Activated CD4-positive, alpha-beta T cell treated with anti-CD3 and anti-CD28 coated beads for 36 hours (primary cell): ENCODE measurements at places on chromosomes 4 and X.
A peak's percentile ranks its signal among the peaks of the same experiment; 100 is the strongest.

DNA sequence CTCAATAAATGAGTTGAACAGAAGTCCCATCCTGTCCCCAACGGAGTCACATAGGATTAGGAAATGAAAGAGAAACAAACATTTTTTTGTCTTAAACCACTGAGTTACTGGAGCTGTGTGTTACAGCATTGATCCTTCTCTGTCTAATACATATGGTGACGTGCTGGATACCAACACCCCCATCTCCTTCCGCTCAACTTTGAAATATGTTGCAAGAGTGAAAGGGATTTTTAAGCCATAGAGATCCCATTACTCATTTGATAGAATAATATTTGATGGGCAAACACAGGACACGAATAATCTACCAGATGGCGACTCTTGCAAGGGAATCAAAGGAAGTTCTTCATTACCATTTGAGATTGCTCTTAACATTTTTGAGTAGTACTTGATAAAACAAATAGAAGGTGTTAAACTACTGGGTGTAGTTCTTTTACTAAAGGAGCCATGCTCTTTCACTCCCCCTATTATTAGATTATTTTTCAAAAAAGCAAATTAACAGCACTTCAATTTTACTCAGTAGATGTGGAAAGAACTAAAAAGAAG lies 140.5 kb downstream of the PACRGL start:
- no peak for DNase-seq

GRCh38 chr4:42596918-42597317 lies 60.0 kb downstream of the ATP8A1 start:
- DNase-seq = no peak

DNA sequence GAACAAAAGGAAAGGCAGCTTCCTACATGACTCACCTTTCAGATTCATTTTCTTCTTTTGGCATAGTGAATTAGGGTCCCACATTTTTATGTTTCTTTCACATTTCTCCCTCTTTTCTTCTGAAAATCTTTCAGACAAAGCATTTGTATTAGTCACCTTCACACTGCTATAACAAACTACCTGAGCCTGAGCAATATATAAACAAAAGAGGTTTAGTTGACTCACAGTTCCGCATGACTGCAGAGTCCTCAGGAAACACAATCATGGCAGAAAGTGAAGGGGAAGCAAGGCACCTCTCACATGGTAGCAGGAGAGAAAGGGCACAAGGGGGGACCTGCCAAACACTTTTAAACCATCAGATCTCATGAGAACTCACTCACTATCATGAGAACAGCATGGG lies 36.9 kb downstream of the MAGEA9 start:
- DNase-seq = no peak

GRCh38 chr4:102437111-102437510 lies 64.0 kb upstream of the NFKB1 start:
- no peak for DNase-seq

DNA sequence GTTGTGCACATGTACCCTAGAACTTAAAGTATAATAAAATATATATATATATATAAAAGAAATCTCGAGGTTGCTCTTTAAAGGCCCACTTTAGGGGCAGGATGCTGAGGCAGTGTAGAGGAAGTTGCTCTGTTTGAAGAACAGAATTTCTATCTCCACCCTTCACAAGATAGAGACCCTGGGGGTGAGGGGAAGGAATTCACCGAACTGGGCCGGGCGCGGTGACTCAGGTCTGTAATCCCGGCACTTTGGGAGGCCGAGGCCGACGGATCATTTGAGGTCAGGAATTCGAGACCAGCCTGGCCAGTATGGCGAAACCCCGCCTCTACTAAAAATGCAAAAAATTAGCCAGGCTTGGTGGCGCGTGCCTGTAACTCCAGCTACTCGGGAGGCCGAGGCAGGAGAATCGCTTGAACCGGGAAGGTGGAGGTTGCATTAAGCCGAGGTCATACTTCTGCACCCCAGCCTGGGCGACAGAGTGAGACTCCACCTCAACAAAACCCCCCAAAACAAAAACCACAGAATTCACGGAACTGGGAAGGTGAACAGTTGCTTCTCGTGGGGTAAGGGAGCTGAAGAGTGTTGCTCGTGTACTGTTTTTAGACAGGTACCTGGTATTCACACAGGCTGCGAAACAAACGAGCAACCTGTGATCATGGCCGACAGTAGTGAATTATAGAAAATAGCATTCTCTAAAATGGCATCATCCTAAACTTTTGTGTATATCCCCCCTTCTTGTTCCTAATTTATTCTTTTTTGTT lies 6.2 kb downstream of the PLAC8 start:
- DNase-seq = peak; percentile 34

DNA sequence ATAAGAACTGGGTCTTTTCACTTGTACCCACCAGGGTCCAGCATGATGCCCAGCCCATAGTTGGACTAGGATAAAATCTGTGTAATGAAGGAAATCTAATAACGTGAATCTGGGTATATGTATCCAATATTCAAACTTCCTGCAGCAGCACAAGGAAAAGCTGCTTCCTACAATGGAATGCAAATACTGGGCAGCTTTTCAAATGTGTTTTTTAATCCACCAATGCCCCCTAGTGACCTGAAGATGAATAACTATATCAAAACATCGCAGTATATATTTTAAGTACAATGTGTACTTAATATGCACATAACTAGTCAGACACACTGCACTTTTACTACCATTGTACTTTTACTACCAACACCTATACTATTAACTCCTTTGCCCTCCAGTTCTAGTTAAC lies 5.3 kb downstream of the APOO start:
- DNase-seq = no peak

DNA sequence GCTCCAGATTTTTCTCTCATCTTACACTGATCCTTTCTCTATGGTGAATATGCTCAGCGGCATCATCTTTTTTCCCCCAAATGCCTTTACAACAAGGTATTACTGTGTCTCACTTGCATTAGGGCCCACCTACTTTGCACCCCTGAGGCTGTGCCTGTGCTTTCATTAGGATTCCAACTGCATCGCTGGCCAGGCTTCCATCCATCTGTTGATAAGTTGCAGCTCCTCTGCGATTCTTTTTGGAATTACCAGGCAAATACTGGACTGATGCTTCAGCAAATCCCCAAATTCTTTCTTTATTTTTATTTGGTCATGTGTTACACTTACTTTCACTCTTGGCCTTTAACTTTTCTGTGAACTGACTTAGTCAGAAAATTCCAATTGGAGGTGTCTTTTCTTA lies 77.3 kb downstream of the AFF2 start:
- no peak for DNase-seq

DNA sequence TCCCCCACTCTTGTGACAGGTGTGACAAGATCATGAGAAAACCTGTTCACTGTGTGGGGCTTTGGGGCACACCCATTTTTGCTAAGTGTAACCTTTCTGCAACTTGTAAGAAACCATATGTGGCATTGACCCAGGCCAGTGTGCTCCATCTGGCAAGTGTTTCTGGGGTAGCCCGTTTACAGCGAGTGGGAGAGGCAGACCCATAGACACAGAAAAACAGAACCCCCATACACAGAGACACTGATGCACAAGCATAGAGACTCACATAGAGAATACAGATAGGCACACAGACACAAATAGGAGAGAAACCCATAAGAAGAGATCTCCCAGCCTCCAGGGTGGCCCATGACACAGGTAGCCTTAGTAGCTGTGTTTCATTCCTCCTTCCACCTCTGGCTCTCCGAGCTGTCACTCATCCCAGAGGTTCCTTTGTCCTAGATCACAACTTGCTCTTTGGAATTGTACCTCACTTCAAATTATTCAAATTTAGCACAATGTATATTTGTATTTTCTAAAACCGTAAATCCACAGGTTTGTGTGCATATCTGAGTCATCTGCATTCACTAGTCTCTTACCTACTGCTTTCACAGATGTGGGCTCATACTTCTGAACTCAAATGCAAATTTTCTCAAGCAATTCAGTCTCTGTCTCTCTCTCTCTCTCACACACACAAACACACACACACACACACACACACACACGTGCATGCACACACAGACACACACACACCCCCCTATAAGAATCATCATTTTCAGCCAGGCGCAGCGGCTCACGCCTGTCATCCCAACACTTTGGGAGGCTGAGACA lies 114.4 kb downstream of the SH3KBP1 start:
- no peak for DNase-seq

GRCh38 chrX:154902408-154902807 lies 16.3 kb downstream of the F8A1 start:
- DNase-seq = no peak

- DNase-seq = peak; percentile 58
These were observed 566 bp downstream of the ATP11C start for GRCh38 chrX:139932073-139932900.

DNA sequence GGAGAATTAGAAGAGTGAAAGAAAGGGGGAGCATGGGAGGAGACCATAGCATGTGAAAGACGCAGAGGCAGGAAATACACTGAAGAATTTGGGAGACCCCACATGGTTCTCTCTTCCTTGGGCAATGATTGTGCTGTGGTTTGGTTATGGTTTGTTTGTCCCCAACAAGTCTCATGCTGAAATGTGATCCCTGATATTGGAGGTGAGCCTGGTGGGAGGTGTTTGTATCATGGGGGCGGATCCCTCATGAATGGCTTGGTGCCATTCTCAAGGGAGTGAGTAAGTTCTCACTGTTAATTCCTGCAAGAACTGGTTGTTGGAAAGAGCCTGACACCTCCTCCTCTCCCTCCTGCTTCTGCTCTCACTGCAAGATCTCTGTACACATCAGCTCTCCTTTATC lies 78.6 kb upstream of the RAI2 start:
- DNase-seq = no peak

DNA sequence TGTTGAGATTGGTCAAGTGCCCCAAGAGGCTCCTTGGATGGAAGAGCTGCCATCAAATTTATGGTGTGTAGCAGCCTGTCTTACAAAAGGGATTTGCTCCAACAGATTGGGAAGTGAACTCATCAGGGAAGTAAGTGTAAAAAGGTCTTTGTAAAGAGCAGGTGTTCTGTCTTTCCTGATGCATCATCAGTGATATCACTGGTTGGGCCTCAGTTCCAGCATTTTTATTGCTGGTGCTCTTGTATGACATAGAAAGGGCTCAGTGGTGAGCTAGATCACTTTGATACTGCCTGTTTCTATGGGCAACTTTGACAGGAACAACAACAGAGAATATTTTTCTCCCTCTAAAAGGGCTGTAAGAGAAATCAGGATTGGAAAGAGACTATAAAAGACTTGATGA lies 8.7 kb upstream of the GABRE start:
- DNase-seq = no peak

- no peak for DNase-seq
These were observed 145.1 kb downstream of the ANTXR2 start for GRCh38 chr4:79927931-79928330.

GRCh38 chrX:69024161-69024736 lies 141.0 kb downstream of the PJA1 start:
- no peak for DNase-seq

DNA sequence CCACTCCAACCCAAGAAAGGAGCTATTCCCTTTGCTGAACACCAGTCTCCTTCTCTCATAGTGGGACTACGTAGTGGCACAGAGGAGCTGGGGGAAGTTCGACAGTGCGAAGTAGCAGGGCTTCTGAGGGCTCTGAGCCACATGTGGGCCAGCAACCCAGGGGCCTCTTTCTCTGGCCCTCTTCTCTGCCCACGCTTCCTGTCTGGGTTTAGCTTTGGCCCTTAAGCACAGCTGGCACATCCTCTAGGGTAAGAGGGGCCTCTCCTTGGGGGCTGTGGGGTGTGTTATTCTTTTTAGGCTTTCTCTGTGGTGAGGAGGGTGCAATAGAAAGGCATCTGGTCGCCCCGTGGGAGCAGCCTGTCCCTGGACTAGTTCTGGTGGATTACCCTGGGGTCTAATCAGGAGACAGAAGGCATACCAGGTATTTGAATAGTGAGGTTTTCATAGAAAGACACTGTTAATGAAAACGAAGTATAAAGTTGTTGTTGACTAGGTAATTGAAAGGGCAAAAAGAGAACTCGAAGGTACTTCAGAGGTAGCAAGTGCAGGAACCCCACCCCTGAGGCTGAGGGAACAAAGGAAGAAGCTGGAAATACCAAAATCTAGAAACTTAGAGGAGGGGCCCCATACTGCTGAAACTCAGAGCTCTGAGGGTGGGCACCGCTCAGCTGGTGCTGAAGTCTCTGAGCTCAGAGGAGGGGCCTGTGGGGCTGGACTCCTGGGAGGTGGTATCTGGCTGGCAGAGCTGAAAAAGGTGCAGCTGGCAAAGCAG lies 151.9 kb upstream of the RPS6KA3 start:
- peak; percentile 17 for DNase-seq

- no peak for DNase-seq
These were observed 84.9 kb downstream of the CBLL2 start for GRCh38 chrX:22357621-22358020.

DNA sequence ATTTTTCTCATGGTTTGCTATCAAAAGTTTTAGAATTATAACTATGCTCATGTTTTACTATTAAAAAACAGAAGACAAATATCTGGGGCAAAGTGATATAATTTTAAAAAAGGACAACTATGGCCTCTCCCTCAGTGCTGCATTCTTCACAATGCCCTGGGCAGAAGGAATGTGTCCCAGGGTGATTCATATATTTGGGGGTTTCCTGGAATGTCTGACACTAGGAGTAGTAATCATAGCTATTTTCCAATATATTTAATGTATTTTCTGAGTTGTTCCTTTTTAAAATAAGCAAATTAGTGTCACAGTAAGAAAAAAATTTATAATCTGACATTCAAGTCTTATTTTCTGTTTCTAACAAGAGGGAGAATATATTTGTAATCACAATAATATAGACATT lies 281.7 kb downstream of the UNC5C start:
- DNase-seq = no peak

GRCh38 chr4:144556636-144557035 lies 89.3 kb upstream of the HHIP start:
- no peak for DNase-seq

DNA sequence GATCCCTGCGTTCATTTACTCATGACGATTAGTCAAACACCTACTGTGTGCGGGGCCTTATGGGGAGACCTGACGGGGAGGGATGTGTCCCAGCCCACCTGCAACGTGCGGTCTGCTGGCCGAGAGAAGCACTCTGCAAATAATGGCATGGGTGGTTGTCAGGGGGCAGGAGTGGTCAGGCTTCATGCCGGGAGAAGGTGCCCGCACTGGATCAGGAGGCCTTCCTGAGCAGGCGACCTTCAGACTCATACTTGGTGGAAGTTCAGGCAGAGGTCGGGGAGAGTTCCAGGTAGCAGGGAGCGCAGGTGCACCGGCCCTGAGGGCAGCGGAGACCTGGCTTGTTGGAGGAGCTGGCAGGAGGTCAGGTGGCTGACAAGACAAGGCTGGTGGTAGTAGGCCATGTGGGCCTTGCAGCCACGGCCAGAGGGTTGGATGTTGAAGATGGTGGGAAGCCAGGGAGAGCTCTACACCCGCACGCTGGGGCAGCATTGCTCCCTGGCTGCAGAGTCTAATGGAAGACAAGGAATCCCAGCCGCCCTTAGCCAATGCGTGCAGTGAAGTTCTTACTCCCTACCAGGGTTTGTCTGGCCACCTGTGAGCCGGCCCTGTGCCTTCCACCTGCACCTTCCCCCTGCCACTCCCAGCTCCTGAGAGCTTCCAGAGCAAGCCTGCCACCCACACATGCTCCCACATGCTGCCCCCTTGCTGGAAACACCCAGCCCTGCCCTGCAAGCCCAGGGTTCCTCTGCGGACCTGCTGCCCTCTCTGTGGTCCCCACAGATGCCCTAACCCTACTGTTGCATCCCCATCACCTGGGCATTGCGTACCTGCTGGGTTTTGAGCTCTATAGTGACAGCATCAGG lies 97.3 kb downstream of the PSAPL1 start:
- DNase-seq = no peak
